Liver (tissue), 10 donors: ENCODE measurements at places on chromosomes 13 and 19.

GRCh38 chr19:17421942-17422341, 2.1 kb downstream of the MVB12A start:
- DNase-seq, result no peak

- no peak for DNase-seq
Measured at GRCh38 chr19:18461471-18461870, 23.5 kb upstream of the ISYNA1 start.

GRCh38 chr19:4974880-4975469, 6.1 kb downstream of the KDM4B start:
- no peak for DNase-seq

- no peak for DNase-seq
Measured at GRCh38 chr13:30830638-30830965, 75.5 kb upstream of the MEDAG start.

GRCh38 chr13:72970301-72970880, 88.4 kb upstream of the KLF5 start:
- DNase-seq, result no peak

GRCh38 chr13:30339738-30340330, 32.5 kb upstream of the KATNAL1 start:
- DNase-seq, result no peak

DNA sequence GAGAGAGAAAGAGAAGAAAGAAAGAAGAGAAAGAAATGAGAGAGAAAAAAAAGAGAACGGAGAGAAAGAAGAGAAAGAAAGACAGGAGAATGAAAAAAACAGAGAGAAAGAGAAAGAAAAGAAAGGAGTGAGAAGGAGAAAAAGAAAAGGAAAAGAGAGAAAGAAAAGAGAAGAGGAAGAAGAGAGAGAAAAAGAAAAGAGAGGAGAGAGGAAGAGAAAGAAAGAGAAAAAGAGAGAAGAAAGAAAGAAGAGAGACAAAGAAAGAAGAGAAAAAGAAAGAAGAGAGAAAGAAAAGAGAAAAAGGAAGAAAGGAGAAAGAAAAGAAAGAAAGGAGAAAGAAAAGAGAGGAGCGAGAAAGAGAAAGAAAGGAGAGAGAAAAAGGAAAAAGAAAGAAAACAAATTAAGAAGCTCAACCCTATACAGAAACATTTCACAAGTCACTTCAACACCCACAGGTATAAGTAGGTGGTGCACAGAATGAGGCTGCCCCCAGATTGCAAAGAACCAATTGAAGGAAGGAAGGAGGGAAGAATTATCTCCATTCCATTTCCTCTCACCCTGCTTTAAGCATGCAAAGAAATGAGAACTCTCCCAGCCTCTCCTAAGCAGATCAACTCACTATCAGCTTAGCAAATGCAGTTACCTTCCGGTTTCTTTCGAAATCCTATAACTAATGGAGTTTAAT, 98.8 kb upstream of the CACNA1A start:
- DNase-seq, result no peak

GRCh38 chr13:44174769-44175425, 198.7 kb upstream of the SERP2 start:
- DNase-seq, result no peak

- DNase-seq, result no peak
Measured at GRCh38 chr13:22031702-22032286, 360.9 kb downstream of the FGF9 start.

DNA sequence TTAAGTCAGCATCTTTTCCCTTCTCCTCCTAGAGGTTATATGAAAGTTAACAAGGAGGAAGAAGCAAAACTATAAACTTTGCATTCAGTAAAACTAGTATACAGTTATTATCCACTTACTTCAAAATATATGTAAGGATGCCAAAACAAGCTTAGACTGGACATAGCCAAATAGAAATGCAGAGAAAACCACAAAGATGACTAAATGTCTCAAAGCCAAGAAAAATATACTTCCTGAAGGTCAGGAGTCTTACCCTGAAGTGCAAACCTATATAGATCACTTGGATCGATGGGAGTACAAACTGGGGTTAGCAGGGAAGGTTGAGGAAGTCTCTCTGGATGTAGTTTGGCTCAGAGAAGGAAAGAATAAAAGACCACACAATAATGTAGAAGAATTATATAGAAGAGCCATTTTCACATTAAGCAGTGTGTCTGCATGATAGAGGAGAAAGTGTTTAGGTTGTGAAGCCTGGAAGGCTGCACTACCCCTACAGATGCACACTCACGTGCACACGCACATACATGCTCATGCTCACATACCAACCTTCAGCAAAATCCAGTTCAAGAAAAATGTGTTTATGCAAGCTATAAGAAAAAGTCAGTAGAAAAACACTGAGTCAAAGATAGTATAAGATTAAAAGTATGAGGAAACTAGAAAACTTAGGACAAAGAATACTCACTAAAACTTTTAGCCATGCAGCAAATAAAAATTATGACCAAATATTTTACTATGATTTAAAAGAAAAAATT, 112.1 kb upstream of the RXFP2 start:
- DNase-seq, result no peak

- DNase-seq, result no peak
Measured at GRCh38 chr19:47341734-47342133, 7.4 kb upstream of the DHX34 start.
